ENCODE measurements at places on chromosomes 3 and 15.
A peak's percentile ranks its signal among the peaks of the same experiment; 100 is the strongest.

- peak; percentile 6 for DNase-seq
Observed at GRCh38 chr3:197428117-197428801, 127.5 kb downstream of the BDH1 start.

DNA sequence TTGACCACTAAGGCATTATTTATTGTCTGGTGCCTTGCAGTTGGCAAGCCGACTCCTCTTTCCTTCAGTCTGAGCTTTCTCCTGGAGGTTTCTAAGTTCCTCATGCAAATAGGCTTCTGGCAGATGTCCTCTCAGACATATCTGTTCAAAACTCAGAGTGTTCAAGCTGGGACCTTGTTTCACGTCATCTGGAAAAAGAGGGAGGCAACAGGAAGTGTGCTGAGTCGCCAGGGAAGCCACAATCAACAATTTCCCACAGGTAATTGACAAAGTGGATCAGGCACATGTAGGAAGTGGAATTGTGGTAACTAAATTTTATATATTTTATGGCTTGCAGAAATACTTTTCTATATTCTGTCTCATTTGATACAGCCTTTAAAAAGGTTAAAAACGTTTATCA lies 14.6 kb downstream of the SCG5 start:
- no peak for DNase-seq

DNA sequence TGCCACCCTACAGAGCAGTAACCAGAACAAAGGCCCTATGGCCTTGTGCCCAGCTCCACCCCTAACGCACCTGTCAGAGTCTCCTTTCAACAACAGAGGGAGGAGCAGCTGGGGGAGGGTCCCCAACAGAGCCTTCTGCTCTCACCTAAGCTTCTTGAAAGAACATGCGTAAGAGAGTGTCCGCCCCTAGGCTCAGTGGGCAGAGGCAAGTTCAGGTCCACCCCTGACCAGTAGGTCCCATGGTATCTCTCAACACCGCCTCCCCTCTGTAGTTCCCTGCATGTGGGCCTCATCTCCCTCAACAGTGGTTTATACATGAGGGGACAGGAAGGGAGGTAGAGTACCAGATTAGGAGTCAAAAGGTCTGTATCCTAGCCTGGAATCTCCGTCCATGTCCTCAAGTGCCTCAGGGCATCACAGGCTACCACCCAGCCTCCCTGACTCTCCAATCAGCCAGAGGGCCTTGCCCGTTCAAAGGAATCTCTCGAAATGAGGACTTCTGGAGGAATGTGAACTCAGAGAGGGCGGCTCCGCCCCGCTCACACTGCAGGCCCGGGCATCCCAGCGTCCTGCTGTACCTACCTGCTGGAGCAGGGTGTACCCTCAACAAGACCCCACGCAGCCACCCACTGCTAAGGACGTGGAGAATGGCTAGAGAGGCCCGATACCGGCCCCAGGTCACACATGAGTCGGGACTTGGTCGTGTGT lies 680 bp downstream of the POC1A start:
- no peak for DNase-seq

DNA sequence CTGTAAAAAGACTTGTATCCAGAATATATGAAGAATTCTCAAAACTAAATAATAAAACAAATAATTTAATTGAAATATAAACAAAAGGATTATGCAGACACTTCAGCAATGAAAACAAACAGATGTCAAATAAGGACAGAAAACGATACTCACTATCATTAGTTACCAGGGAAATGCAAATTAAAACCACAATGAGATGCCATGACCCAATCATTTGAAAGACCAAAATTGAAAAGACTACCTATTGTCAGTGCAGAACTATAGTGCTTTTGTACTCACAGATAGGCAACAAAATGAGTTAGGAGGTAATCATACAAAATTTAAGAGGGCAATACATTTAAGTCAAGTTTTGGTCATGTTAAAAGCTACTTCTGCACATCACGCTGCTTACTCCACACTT lies 31.6 kb upstream of the OR5K4 start:
- DNase-seq = no peak

DNA sequence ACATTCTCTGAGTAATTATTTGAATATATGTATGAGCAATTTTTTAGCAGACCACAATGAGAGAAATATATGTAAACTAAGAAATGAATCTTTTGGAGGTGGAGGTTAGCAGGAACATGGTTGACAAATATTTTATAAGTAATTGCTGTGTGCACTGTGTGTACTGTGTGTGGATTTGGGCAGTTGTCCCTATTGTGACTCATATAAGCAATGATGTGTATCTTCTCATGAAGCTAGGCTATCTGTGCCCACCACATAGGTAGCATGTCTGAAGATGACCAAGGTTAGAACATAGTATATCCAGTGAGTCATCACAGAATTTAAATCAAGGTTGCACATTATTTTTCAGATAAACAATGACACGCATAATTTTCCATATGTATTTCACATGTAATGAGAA lies 713.9 kb upstream of the GBE1 start:
- DNase-seq = no peak

DNA sequence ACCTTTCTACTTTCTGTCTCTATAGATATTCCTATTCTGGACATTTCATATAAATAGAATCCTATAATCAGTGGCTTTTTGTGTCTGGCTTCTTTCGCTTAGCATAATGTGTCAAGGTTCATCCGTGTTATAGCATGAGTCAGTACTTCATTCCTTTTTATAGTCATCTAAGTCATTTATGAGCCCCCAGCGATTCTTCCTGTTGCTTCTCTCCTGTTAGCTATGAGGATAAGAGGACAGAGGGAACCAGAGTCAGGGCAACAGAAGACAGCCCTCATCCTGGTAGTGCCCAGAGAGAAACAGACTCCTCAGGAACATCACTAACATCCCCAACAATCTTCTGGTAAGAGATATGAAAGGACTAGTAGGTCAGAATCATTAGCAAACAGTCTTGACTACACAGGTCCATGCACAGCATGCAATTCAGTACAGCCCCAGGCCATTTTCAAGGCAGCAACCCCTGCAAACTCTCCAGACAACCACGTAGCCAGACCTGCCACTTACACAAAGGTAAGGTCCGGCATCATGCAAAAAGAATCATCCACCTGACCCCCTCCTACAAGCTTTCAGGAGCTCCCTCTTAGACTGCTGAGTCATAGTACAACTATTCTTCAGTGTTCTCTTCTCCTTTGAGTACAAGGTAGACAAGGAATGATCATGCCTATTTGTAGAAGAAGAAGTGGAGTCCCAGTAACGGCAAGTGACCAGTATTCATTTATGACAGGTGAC lies 91.5 kb downstream of the MYLK start:
- no peak for DNase-seq

DNA sequence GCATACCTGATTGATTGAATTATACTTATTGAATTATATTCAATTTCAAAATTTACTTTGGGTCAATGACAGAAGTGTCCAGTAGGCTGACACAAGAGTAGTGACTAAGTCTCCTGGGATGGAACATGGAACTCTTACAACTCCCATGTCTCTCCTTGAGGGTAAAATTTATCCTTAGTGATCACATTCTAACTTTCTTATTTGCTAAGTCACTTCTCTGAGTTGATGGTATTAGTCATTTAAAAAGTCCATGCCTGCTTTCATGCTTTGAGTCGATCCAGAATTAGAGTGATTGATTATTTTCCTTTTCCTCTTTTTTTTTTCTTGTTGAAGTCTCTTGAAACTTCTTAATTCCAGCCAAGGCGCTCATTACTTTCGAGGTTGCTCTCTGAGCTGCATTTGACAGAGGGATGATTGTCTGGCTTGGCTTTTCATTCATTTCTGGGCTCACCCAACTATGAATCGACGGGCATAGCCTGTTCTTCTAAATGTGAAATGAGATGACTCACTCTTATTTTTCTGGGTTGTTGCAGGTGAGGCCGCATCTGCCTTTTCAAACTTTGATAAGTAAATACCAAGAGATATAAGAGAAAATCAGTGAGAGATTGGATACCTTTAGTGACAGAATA lies 34.9 kb downstream of the LRRC3B start:
- no peak for DNase-seq

- DNase-seq = no peak
Observed at GRCh38 chr3:171026597-171027293, at the start of gene SLC2A2. TSS of gene SLC2A2 (minus strand) at chr3:171026720. CDS start at chr3:171026670, 50 bp downstream.

GRCh38 chr3:109396806-109397205 lies 59.5 kb upstream of the DPPA4 start:
- no peak for DNase-seq

- no peak for DNase-seq
Observed at GRCh38 chr3:25870452-25870851, 80.6 kb downstream of the OXSM start.

GRCh38 chr3:192482809-192483208 lies 244.5 kb downstream of the FGF12 start:
- no peak for DNase-seq

DNA sequence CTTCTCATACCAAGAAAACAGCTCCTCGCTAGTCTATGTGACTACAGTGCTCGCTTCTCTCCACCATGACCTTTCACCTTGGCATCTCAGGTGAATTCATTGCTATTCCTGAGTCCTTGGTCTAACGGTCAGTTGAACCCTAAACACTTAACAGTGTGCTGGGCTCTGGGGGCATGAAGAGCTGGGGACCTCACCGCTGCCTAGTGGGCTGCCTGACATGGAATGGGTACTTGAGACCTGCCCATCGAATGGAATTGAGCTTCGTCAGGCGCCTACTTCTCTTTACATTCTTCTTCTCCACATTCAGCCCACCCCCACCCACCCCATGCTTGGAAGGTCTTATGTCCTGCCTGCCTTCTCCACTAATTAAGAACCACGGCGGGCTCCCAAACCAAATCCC lies 22.1 kb downstream of the BOC start:
- no peak for DNase-seq

- no peak for DNase-seq
Observed at GRCh38 chr15:39270221-39270855, 310.5 kb upstream of the THBS1 start.

GRCh38 chr3:152039887-152040286 lies 166.4 kb downstream of the SUCNR1 start:
- no peak for DNase-seq

DNA sequence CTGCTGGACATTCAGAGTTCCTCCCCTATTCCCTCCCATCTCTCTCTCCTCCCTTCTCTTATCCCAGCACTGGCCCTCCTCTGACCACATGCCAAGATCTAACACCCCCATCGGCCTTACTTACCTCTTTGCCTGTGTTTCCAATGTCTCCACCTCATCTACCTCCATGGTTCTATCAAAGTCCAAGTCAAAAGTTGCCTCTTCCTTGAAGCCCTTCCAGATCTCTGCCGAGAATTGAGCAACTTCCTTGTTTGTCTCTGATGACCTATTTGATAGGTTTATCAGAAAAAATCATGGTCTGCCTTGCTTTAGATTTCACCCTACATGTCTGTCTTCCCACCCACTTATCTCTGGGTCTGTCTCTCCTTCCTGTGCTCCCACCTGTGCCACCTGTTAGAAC lies 69.7 kb upstream of the ITGA11 start:
- no peak for DNase-seq

DNA sequence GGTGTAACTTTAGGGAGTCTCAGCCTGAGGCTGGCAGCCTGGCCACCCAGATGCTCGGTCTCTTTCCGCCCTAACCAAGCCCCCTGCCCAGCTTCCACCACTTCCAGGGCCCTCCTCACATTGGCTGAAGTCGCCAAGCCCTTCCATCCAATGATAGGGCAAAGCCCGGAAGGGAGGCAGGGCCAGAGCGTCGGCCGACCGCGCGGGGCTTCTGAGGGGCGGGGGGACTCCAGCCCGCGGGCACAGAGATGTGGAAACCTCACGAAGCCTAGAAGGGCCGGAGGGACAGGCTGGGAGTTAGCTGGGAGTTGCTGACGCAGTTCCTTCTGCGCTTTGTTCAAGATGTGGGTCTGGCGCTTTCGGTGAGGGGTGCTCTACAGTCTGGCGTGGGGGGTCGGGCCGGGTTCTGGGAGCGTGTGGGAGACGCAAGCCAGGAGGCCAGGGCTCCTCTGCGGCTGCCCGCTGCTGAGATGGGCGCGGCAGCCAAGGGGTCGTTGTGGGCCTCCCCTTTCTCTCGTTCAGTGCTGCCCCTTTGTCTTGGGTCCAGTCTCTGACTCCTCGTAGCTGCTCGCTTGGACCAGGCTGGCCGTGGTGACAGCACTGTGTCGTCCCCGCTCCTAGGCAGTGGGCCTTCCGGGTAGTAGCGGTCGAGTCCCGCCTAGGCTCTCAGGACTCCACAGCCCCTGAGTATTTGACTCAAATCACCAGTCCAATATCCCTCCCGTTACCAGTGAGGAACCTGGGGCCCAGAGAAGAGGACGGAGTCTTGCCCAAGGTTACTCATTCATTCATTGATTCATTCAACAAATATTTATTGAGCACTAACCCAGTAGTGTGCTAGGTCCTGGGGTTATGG lies at the start of gene ZNF660:
ZNF660 (plus strand) TSS at position 319 of the 856 bp plus-strand sequence. CDS start 9,230 bp downstream, outside the sequence.
- DNase-seq = no peak

DNA sequence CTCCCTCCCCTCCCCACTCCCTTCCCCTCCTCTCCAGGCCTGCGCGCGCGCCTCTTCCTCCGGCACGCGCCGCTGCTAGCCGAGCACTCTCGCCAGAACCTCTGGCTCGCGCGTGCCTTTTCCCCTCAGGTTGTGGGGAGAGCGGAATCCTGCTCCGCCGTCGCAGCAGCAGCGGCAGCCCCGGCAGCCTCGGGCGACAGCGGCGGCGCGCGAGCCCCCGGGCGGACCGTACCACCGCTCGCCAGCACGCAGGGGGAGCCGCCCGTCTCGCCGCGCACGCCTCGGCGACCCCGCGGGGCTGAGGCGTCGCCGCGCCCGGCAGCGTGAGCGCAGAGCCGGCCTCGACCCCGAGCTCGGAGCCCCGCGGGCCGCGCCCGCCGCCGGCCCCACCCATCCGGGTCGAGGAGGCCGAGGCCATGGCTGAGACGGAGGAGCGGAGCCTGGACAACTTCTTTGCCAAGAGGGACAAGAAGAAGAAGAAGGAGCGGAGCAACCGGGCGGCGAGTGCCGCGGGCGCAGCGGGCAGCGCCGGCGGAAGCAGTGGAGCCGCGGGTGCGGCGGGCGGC lies at the start of gene CDV3:
CDV3 (plus strand) TSS at position 58 of the 566 bp plus-strand sequence; CDS start at position 417, 359 bp downstream.
- DNase-seq = no peak

- peak; percentile 55 for DNase-seq
Observed at GRCh38 chr15:59299929-59300617, 72.6 kb downstream of the MYO1E start.

GRCh38 chr3:179234199-179234598 lies 16.7 kb downstream of the KCNMB3 start:
- DNase-seq = no peak

- no peak for DNase-seq
Observed at GRCh38 chr3:123448536-123449101, at the start of gene ADCY5. TSS of gene ADCY5 (minus strand) at chr3:123449090. CDS start at chr3:123448545, 545 bp downstream.

- DNase-seq = no peak
Observed at GRCh38 chr3:178749471-178749870, 213.2 kb downstream of the KCNMB2 start.

Measured in activated T-cell treated with anti-CD3 and anti-CD28 coated beads for 4 hours (primary cell).